ENCODE measurements at places on chromosomes 12 and 14.

- DNase-seq: no peak
These were observed 1.1 kb downstream of the SYNJ2BP start for GRCh38 chr14:70415788-70416187.

DNA sequence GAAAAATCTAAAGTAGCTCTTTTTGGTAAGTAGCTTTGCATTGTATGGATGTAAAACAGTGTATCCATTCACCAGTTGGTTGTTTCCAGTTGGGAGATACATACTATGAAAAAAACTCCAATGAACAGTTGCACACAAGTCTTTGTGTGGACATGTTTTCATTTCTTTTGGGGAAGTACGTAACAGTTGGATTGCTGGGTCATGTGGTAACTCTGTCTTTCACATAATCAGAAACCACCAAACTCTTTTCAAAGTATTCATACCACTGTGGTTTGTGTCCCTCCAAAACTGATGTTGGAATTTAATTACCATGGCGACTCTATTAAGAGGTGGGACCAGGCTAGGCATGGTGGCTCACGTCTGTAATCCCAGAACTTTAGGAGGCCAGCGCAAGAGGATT is 58.9 kb upstream of the RESF1 start:
- no peak for DNase-seq

DNA sequence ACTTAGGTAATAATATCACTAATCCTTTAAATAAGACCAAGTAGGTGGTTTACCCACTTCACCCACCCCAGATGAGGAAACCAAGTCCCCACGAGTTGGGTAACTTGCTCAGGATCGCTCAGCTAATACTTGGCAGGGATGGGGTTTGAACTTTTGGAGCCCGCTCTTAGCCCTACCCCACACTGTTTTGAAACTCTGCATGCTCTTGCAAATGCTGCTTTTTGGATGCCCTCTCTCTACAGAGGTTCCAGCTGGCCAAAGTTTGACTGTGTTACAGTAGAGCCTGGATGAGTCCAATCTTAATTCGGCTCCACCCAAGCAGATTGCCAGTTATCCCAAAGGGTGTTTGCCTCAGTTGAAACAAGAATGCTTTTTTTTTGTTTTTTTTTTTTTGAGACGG is 6.8 kb downstream of the PLEKHG3 start:
- DNase-seq: no peak

DNA sequence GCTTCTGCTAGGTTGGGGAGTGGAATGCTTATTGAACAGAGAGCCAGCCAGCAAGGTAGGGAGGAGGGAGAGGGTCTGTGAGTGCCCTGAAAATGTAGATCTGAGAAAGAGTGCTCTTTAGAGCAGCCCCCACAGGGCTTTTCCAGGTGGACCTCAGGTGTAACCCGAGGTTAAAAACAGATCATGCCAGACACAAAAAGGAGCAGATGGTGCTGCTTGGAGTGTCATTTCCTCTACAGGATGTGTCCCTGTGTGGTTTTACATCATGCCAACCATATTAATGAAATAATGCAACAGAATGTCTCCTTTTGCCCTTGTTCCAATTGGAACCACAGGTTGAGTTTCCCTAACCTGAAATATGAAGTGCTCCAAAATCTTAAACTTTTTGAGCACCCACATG is 6.4 kb downstream of the SUSD6 start:
- no peak for DNase-seq

DNA sequence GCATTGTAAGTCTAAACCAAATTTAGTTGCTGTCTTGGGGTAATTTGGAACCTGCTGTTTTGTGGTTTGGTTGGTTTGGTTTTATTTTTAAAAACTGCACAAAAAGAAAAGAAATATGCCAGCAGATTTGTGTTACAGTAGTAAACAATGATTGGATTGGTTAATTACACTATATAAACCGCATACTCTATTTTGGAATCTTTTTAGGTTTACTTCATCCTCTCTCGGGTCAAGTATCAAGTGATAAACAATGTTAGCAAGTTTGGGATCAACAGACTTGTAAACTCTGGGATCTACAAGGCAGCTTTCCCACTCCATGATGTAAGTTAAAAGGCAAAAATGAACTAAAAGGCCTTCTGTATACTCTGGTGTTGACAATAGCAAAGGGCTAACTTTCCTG is 132.4 kb downstream of the ANO6 start:
- no peak for DNase-seq
